ENCODE measurements at places on chromosomes 6 and 20. TPM values are rescaled to one million over a fixed set of nuclear protein-coding genes. Genes with fewer than 3 reads are reported as not detected.
A peak's percentile ranks its signal among the peaks of the same experiment; 100 is the strongest.

CPNE5 gene
- 5.2 TPM for total RNA-seq

GNMT gene
- total RNA-seq = 5.9 TPM

POM121L2 gene
- total RNA-seq = not detected

TP53TG5 gene
- not detected for total RNA-seq

PTCRA gene
- total RNA-seq = not detected

VNN1 gene
- total RNA-seq = 8.6 TPM

NINL gene
- total RNA-seq = 15.5 TPM

PHF20 gene
- total RNA-seq = 60.0 TPM

COL9A3 gene
- 0.16 TPM for total RNA-seq

LY6G5C gene
- 1.9 TPM for total RNA-seq

PNLDC1 gene
- total RNA-seq = 0.29 TPM

STMND1 gene
- total RNA-seq = not detected

DNA sequence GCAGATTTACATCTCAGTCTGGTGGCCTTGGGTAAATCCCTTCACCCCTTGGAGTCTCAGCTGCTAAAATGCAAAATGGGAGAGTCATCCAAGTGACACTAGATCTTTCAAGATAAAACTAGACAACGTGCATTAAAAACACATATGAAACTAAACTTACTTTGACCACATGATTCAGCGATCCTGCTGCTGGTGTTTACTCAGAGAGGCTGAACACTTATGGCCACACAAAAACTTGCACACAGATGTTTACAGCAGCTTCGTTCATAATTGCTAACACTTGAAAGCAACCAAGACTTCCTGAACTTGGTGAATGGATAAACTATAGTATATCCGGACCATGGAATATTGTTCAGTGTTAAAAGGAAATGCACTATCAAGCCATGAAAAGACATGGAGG is 55.3 kb upstream of the GPR6 start:
- no peak overlapping the region for H3K4me3 ChIP-seq
- no peaks in the 10 kb centered on the region for H3K4me1 ChIP-seq
- DNase-seq = no peak
- no peak overlapping the region for H3K27ac ChIP-seq
- H3K36me3 ChIP-seq = no peaks in the 10 kb centered on the region
- H3K27me3 ChIP-seq = no peaks in the 10 kb centered on the region

DNA sequence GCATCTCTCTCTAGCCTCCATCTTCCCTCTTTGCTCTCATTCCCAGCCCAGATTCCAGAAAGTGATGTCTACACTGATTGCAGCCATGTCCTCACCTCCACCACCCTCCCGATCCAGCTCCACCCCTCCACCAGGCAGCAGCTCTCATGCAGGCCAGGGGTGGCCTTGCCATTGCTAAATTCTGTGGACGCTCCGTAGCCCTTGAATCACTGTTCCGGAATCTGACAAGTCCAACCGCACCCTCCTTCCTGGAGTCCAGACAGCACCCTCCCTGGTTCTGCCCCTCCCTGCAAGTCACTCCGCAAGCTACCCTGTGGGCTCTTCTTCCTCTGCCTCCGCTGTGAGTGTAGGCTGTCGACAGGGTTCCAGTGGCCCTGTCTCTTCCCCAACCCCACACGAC is 26.2 kb downstream of the TNXB start:
- no peak overlapping the region for H3K4me3 ChIP-seq
- no peak for DNase-seq
- no peaks in the 10 kb centered on the region for H3K36me3 ChIP-seq
- H3K4me1 ChIP-seq = no peaks in the 10 kb centered on the region
- peak overlapping the region; percentile 94 for H3K27ac ChIP-seq

GRCh38 chr6:83343121-83343520 is 87.7 kb downstream of the ME1 start:
- DNase-seq = no peak
- no peak overlapping the region for H3K4me3 ChIP-seq

- no peak overlapping the region for H3K4me3 ChIP-seq
- DNase-seq = no peak
- H3K36me3 ChIP-seq = no peaks in the 10 kb centered on the region
Observed at GRCh38 chr6:35168461-35168861, 27.3 kb upstream of the TCP11 start.

- H3K27me3 ChIP-seq = no peaks in the 10 kb centered on the region
- no peak for DNase-seq
- no peaks in the 10 kb centered on the region for H3K36me3 ChIP-seq
- H3K4me1 ChIP-seq = no peaks in the 10 kb centered on the region
- H3K27ac ChIP-seq = no peak overlapping the region
Observed at GRCh38 chr20:30286157-30286556, 971.3 kb upstream of the DEFB115 start.

DNA sequence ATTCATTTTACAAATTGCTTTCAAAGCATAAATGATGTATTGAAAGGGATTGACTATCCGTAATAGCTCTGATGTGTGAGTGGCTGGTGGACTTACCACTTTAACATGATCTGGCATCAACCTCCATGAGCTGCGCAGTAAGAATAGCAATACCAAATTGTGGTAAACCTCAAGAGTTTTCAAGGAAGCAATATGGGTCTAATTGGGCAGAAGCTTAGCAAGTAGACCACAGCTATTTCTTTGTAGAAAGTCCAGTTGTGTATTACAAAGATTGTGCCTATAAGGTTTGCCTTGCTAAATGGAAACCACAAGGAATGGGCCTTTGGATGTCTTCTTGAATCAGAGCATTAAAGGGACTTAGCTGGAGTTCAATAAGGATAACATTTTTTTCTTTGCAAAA is 736.6 kb downstream of the KIF16B start:
- no peaks in the 10 kb centered on the region for H3K36me3 ChIP-seq
- no peaks in the 10 kb centered on the region for H3K27me3 ChIP-seq
- no peak overlapping the region for H3K4me3 ChIP-seq
- no peak overlapping the region for H3K27ac ChIP-seq

DNA sequence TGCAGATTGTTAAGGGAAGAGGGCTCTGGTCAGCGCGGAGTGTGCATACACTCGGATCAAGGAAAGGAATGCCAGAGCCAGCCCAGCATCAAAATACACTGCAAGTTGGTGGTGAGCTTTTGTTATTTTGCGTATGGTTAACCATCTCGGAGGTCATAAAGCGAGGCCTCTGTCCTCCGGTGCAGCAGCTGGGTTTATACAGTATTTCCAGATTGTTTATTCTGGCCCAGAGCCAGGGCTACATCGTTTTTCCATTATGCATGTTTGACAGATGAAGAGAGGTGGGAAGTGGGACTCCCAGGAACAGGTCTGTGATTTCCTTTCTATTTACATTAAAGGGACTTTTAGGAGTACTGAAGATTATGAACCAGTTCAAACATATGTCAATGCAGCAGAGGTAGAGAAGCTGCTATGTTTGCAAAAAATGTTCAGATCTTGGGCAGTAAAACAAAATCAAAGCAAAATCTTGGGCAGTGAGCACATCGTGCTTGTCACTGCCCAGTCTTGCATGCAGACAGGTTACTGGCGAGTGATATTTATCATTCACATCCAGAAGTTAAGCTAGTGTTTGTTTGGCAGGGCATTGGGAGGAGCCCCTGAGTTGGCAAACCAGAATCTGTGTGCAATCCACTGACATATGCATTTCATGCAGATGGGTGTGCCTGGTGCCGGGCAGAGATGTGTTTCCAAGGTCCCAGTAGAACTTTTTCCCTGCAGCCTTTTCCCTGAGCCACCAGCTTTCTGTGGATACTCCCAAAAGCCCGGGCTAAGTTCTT is 256.3 kb upstream of the TAB2 start:
- H3K27ac ChIP-seq = no peak overlapping the region
- no peaks in the 10 kb centered on the region for H3K27me3 ChIP-seq
- no peak overlapping the region for H3K4me3 ChIP-seq
- DNase-seq = no peak
- no peaks in the 10 kb centered on the region for H3K36me3 ChIP-seq

DNA sequence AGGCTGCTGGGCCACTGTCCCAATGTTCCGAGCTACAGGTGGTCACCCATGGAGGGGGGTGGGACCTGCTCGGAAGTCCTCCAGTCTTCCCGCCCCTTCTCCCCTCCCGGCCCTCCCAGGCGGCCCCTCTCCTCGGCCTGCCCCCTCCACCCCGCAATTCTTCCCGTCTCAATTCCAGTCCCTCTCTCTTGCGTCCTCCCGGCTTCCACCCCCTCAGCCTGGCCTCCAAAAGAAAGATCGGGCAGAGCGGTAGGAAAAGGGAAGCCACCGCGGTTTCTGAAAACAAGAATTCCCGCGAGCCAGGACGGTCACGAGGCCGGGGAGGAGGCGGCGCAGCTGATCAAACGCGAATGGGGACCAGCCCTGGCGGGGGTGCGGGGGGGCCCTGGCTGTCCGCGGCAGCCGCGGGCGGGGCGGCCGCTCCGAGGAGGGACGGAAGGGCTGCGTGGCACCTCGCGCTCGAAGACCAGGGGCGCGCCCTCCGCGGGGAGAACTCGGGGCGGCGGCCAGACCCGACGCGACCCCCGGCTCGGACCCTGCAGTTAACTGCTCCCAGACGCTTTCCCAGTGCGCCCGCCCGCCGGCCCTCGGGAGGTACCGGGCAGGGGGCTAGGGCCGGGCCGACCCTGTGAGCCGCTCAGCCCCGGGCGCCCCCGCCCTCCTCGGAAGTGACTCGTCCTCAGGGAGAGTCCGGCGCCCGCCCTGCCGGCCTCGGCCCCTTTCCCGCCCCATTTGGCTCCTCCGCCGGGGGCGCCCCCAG is 1.0 kb downstream of the PXDC1 start:
- DNase-seq = peak; percentile 89
- peaks cover 7% of the 10 kb centered on the region for H3K4me1 ChIP-seq
- peak overlapping the region; percentile 89 for H3K4me3 ChIP-seq
- no peaks in the 10 kb centered on the region for H3K27me3 ChIP-seq
- peak overlapping the region; percentile 99 for H3K27ac ChIP-seq

DNA sequence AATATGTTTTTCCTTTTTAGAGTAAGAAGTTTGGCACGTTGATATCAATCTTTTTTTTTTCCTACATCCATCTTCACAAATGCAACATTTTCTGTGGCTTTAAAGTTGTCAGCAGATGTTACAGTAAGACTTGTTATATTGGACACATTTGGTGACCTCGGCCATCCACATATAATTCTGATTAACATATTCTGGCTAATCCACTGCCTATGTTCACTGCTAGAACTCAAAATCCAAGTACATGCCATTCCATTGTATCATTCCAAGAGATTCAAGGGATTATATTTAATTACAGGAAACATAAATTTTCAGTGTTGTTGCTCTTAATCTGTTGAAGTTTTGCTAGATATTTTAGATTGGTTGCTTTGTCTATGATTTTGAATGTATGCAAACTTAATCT is 367.6 kb downstream of the TENT5A start:
- no peaks in the 10 kb centered on the region for H3K27me3 ChIP-seq
- DNase-seq = no peak
- H3K27ac ChIP-seq = no peak overlapping the region
- no peaks in the 10 kb centered on the region for H3K36me3 ChIP-seq
- no peaks in the 10 kb centered on the region for H3K4me1 ChIP-seq
- H3K4me3 ChIP-seq = no peak overlapping the region

- no peaks in the 10 kb centered on the region for H3K36me3 ChIP-seq
- no peaks in the 10 kb centered on the region for H3K27me3 ChIP-seq
Observed at GRCh38 chr6:165821754-165822153, 158.7 kb upstream of the PDE10A start.

DNA sequence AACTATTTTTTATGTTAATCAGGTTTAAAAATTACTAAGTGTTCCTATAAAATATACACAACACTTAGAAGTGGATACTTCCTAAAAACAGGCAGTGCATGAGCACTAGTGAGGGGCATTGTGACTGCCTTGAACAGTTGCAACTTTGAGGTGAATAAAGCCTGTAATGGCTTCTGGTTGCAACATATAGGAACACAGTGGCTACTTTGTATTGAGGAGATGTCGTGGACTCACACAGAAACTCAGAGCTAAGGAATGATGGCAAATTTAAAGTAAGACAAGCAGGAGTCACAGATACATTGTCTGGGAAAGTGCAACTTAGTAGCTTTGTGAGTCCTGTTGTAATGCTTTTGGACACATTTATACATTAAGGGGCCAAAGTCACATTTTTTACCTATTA is 861 bp upstream of the HLA-A start:
- DNase-seq = no peak
- H3K27ac ChIP-seq = peak overlapping the region; percentile 88
- H3K4me3 ChIP-seq = peak overlapping the region; percentile 52
- no peaks in the 10 kb centered on the region for H3K36me3 ChIP-seq

GRCh38 chr20:54623991-54624569 is 148.7 kb downstream of the DOK5 start:
- no peaks in the 10 kb centered on the region for H3K27me3 ChIP-seq
- peak overlapping the region; percentile 26 for H3K27ac ChIP-seq
- H3K4me1 ChIP-seq = no peaks in the 10 kb centered on the region
- H3K4me3 ChIP-seq = no peak overlapping the region

- no peak for DNase-seq
- H3K36me3 ChIP-seq = no peaks in the 10 kb centered on the region
- no peak overlapping the region for H3K4me3 ChIP-seq
- H3K4me1 ChIP-seq = peaks cover 12% of the 10 kb centered on the region
- H3K27ac ChIP-seq = no peak overlapping the region
Observed at GRCh38 chr20:62802026-62802712, 2.5 kb upstream of the OGFR start.

GRCh38 chr6:131258816-131259476 is 123.7 kb downstream of the AKAP7 start:
- H3K27me3 ChIP-seq = no peaks in the 10 kb centered on the region
- no peaks in the 10 kb centered on the region for H3K4me1 ChIP-seq
- no peak overlapping the region for H3K4me3 ChIP-seq
- no peak for DNase-seq
- no peak overlapping the region for H3K27ac ChIP-seq

GRCh38 chr6:137148306-137149034 is 25.0 kb downstream of the IL22RA2 start:
- H3K27me3 ChIP-seq = no peaks in the 10 kb centered on the region
- H3K36me3 ChIP-seq = no peaks in the 10 kb centered on the region
- no peak overlapping the region for H3K4me3 ChIP-seq
- H3K4me1 ChIP-seq = no peaks in the 10 kb centered on the region
- DNase-seq = no peak

- H3K4me3 ChIP-seq = no peak overlapping the region
- H3K36me3 ChIP-seq = no peaks in the 10 kb centered on the region
Observed at GRCh38 chr20:58512808-58513552, 2.2 kb downstream of the APCDD1L start.

DNA sequence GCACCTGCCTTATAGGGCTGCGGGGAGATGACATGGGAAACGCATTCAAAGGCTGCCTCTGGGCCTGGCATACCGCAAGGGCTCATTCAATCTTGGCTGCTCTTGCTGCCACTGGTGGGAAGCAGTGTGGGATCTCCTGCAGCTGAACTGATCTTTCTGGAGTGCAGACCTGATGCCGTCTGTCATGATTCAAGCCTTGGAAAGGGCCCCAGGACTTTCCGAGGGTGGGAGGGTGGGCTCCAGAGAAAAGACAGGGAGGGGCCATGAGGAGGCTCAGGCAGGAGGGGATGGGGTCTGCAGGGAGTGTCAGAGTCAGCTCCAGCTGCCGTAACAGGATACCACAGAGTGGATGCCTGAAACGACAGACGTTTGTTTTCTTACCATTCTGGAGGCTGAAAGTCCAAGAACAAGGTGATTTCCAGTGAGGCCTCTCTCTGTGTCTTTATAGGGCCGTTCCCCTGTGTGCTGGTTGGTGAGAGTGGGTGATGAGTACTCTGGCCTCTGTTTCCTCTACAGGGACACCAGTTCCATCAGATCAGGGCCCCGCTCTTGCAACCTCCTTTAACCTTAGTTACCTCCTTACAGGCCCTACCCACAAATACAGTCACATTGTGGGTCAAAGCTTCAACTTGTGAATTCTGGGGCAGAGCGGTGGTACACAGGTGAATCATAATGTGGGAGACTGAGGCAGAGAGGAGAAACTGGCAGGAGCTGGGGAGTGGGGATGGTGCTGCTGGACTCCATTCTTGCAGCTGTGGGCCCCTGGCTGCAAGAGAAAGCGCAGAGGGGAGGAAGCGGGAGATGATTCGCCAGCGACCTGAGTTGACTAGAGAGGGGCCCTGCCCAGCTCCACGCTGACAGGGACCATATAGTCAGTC is 148.4 kb downstream of the SYCP2 start:
- no peaks in the 10 kb centered on the region for H3K27me3 ChIP-seq
- H3K27ac ChIP-seq = no peak overlapping the region
- H3K4me1 ChIP-seq = no peaks in the 10 kb centered on the region
- peak; percentile 20 for DNase-seq

All from breast epithelium (tissue), 4 donors.